ENCODE measurements at places on chromosomes 5 and 9. TPM values are rescaled to one million over a fixed set of nuclear protein-coding genes. Genes with fewer than 3 reads are reported as not detected.

- peaks cover 7% of the 10 kb centered on the region for H3K27me3 ChIP-seq
- H3K4me1 ChIP-seq: peaks cover 2% of the 10 kb centered on the region
- H3K4me3 ChIP-seq: no peak overlapping the region
- DNase-seq: peak; percentile 27
Observed at GRCh38 chr9:70947086-70947485, 174.3 kb downstream of the TRPM3 start.

The ADAMTS19 gene
- total RNA-seq: 0.28 TPM

The IFNK gene
- total RNA-seq: not detected

The EGFLAM gene
- total RNA-seq: 1.1 TPM

- peak overlapping the region; percentile 81 for H3K27ac ChIP-seq
- no peaks in the 10 kb centered on the region for H3K36me3 ChIP-seq
- H3K4me3 ChIP-seq: no peak overlapping the region
Observed at GRCh38 chr9:26260238-26260637, 582.0 kb upstream of the TUSC1 start.

- peak overlapping the region; percentile 66 for H3K27ac ChIP-seq
- DNase-seq: no peak
- H3K27me3 ChIP-seq: no peaks in the 10 kb centered on the region
Observed at GRCh38 chr9:34665067-34665380, 2.6 kb upstream of the CCL27 start.

The MAMDC4 gene
- total RNA-seq: 0.28 TPM

The ZSWIM6 gene
- total RNA-seq: 10.8 TPM

DNA sequence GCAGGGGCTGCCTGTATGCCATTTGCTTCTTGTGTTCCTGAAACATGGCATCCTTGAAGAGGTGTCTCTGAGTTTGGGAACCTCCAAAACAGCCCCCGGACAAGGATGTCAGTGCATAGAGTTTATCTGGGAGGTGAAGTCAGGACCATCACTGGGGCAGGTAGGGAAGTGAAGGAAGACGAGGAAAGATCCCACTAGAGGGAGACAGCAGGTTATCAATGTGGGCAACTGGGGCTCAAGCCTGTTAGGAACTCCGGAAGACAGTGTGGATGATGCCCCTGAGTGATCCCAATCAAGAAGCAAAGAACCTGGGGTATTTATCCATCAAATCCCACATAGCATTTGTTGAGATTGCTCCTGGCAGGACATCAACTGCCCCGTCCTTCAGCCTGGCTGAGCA, 233.1 kb downstream of the AGTPBP1 start:
- H3K27ac ChIP-seq: no peak overlapping the region
- H3K36me3 ChIP-seq: no peaks in the 10 kb centered on the region
- no peaks in the 10 kb centered on the region for H3K4me1 ChIP-seq
- DNase-seq: no peak
- H3K27me3 ChIP-seq: no peaks in the 10 kb centered on the region
- H3K4me3 ChIP-seq: no peak overlapping the region

DNA sequence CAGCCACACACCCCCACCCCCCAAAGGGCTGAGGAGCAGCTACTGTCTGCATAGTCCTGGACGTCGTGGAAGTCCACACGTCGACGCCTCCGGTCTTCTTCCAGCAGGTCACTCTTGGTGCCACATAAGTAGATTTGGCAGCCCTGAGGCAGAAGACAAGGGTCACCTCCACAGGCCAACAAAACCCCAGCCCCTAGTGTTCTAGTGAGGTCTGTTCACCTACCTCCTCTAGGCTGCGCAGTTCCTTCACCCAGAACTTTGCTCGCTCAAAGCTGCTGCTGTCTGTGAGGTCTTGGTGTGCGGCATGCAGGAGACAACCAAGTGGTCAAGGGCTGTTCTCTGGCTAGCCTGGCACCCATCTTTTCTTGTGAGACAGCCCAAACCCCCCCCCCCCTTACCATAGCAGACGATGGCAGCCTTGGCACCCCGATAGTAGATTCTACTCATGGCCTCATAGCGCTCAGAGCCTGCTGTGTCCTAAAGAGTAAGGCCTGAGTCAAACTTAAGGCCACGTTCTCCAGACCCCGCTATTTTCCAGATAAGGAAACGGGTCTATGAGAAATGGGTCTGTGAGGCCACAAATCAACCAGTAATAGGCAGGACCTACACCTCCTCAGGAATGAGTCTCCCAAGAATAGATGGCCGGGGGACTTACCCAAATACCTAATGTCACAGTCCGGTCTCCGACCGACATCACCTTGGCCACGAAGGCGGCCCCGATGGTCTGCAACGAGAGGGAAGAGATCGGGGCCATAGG, 987 bp downstream of the RAB24 start:
- peak overlapping the region; percentile 98 for H3K4me3 ChIP-seq
- peak overlapping the region; percentile 94 for H3K27ac ChIP-seq
- no peaks in the 10 kb centered on the region for H3K27me3 ChIP-seq
- DNase-seq: peak; percentile 10
- H3K36me3 ChIP-seq: peaks cover 31% of the 10 kb centered on the region

The LMAN2 gene
- 164 TPM for total RNA-seq

GRCh38 chr5:147509041-147509709, 693 bp downstream of the DPYSL3 start:
- peak overlapping the region; percentile 56 for H3K4me3 ChIP-seq
- H3K27me3 ChIP-seq: no peaks in the 10 kb centered on the region
- no peaks in the 10 kb centered on the region for H3K36me3 ChIP-seq
- H3K27ac ChIP-seq: peak overlapping the region; percentile 79

DNA sequence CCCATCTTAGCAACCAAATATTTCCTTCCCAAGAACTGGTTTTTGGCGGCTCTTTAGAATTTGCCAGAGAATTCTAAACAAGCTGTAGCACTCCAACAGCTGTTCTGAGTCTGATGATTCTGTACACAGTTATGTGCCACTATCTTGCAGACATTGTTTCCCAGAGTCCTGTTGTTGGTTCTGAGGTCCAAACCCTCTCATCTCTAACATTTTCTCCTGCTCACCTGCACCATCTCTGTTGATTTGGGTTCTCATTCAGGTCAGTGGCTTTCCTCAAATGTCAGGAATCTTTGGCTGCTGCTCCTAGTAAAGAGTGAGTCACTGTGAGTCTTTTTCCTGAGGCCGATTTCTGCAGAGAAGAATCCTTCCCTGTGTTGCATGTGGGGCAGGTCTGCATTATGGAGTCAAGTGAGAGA, 50.0 kb downstream of the CAMSAP1 start:
- peaks cover 8% of the 10 kb centered on the region for H3K36me3 ChIP-seq
- no peak overlapping the region for H3K27ac ChIP-seq
- no peak overlapping the region for H3K4me3 ChIP-seq

The EPB41L4A gene
- under 0.01 TPM for total RNA-seq

- no peaks in the 10 kb centered on the region for H3K36me3 ChIP-seq
- no peaks in the 10 kb centered on the region for H3K27me3 ChIP-seq
- H3K4me3 ChIP-seq: no peak overlapping the region
- H3K27ac ChIP-seq: no peak overlapping the region
- H3K4me1 ChIP-seq: peaks cover 9% of the 10 kb centered on the region
Observed at GRCh38 chr5:40605295-40605958, 74.3 kb upstream of the PTGER4 start.

DNA sequence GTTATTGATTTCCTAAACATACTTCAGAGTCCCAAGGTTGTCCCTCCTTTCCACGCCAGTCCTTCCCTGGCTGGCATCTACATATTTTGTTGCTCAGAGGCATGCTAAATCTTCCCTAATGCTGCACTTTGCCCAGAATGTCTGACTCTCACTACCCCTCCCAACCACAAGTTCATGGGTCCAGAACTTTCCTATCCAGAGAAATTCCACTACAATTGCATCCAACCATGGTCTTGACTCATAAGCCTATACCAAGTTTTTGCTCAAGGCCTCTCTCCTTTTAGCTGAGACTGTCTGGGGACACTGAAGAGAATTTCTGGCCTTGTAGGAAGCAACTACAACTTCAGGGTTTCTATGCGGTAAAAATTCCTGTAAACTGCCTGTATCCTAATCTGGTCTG, 206.3 kb downstream of the BNC2 start:
- H3K4me3 ChIP-seq: no peak overlapping the region
- H3K27ac ChIP-seq: no peak overlapping the region
- no peaks in the 10 kb centered on the region for H3K4me1 ChIP-seq
- H3K36me3 ChIP-seq: peaks cover 1% of the 10 kb centered on the region
- DNase-seq: peak; percentile 29

The CTNND2 gene
- not detected for total RNA-seq

The FOXD4L4 gene
- total RNA-seq: under 0.01 TPM

The CSNK1G3 gene
- 45.3 TPM for total RNA-seq

The PDGFRB gene
- 108 TPM for total RNA-seq

The KIF12 gene
- total RNA-seq: not detected

DNA sequence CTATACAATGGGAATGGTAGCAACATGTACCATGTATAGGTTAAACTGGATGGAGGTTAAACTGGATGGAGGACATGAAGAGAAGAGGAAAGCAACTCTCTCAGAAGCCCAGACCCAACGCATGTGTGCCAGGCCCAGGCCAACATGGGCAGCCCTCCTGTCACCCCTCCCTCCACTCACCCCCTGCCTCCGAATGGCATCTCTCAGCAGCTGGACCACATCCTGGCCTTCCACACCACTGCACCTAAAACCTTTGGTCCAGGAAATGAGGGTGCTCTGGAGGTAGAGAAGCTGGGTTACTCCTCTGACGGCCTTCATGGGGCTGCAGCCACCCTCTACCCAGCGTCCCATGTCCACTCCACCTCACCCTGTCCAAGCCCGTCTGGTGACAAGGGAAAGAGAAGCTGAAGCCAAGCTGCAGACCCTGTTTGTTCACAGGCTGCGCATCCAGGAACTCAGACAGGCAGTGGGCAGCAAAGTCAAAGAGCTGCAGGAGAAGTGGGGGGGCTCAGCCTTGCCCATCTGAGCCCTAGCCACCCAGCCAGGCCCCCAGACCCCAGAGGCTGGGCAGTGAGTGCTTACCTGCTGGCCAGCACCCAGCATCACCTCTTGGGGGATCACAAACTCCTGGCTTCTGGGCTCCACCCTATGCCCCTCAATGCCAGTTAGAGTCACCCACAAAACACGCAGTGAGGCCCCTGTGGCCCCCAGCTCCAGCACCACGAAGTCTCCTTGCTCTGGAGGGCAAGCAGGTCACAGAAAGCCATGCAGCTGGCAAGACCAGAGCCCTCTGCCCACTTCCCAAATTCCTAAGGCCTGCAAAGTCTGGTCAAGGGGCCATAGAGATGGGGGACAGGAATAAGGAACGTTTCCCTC, 8.5 kb downstream of the HK3 start:
- no peak overlapping the region for H3K27ac ChIP-seq
- H3K36me3 ChIP-seq: no peaks in the 10 kb centered on the region
- DNase-seq: no peak
- peaks cover 45% of the 10 kb centered on the region for H3K27me3 ChIP-seq
- no peaks in the 10 kb centered on the region for H3K4me1 ChIP-seq

DNA sequence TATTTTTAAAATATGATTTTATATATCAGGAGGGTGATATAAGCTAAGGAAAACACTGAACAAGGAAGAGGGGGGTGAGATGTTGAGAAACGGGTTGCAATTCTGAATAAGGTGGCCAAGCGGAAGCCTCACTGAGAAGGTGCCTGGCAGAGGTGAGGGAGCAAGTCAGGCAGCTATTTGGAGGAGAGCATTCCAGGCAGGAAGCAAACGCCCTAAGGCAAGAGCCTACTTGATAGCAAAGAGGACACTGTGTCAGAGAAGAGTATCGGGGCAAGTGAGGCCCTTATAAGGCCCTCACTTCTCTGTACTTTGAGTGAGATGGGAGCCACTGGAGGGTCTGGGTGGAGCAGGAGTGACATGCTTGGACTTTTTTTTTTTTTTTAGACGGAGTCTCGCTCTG, 8.0 kb upstream of the CTNNA1 start:
- no peak overlapping the region for H3K27ac ChIP-seq
- no peaks in the 10 kb centered on the region for H3K4me1 ChIP-seq
- H3K36me3 ChIP-seq: no peaks in the 10 kb centered on the region
- H3K27me3 ChIP-seq: no peaks in the 10 kb centered on the region

GRCh38 chr5:16431490-16431889, 34.1 kb downstream of the ZNF622 start:
- H3K36me3 ChIP-seq: no peaks in the 10 kb centered on the region
- no peak overlapping the region for H3K27ac ChIP-seq
- no peak for DNase-seq
- no peaks in the 10 kb centered on the region for H3K4me1 ChIP-seq
- no peak overlapping the region for H3K4me3 ChIP-seq

- no peak for DNase-seq
- peaks cover 28% of the 10 kb centered on the region for H3K4me1 ChIP-seq
- H3K27me3 ChIP-seq: no peaks in the 10 kb centered on the region
- H3K27ac ChIP-seq: no peak overlapping the region
- H3K4me3 ChIP-seq: no peak overlapping the region
- H3K36me3 ChIP-seq: no peaks in the 10 kb centered on the region
Observed at GRCh38 chr9:130766021-130766926, 68.8 kb upstream of the ABL1 start.

- no peak overlapping the region for H3K4me3 ChIP-seq
- no peaks in the 10 kb centered on the region for H3K27me3 ChIP-seq
- no peaks in the 10 kb centered on the region for H3K36me3 ChIP-seq
- no peak overlapping the region for H3K27ac ChIP-seq
Observed at GRCh38 chr5:35516271-35516670, 101.4 kb upstream of the SPEF2 start.

The BHMT2 gene
- 0.56 TPM for total RNA-seq

GRCh38 chr5:95835682-95836385, 13.3 kb upstream of the GLRX start:
- no peaks in the 10 kb centered on the region for H3K27me3 ChIP-seq
- peaks cover 3% of the 10 kb centered on the region for H3K4me1 ChIP-seq
- no peaks in the 10 kb centered on the region for H3K36me3 ChIP-seq
- 0 out of 2 replicates have a peak overlapping the region, but pooled peaks have one; percentile 17 for H3K27ac ChIP-seq

The FAM120AOS gene
- total RNA-seq: 22.2 TPM

DNA sequence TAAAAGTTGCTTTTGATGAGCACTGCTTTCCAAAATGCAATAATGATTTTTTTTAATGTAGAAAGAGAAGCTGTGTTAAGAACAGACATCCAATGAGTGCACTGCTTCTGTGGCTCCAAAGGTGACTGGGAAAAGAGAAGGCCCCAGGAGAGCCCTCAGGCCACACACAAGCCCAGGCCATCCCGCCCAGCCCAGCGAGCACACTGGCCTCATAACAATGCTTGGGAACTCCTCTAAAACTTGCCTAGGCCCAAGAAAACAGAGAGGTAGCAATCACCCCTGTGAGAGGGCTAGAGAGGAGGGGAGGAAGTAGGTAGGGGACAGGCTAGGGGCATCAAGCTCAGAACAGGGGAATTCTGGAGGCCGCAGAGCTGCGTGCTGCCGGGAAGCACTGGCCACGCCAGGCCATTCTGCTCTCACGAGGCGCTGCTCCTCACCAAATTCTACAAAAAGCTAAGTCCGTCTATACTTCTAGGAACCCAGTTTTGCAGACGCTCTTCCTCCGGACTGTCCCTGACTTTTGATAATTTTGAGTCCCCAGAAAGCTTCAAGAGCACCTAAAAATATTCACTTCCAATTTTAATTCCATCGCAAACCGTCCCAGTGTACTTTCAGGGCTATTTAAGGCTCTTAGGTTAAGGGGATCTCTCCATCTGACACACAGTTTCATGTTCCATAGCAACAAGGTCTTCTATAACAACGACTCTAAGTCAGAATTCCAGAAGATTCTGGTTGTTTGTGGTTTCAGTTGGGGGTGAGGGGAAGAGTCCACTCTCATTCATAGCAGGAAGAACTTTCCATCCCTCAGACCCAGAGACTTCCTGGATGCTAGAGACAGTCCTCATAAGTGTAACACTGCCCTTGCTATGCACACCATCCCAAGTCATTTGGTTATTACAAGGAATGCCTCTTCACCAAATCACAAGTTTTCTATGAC, 51.0 kb downstream of the HABP4 start:
- H3K27me3 ChIP-seq: no peaks in the 10 kb centered on the region
- peaks cover 4% of the 10 kb centered on the region for H3K36me3 ChIP-seq
- H3K27ac ChIP-seq: peak overlapping the region; percentile 40
- peak; percentile 83 for DNase-seq
- no peak overlapping the region for H3K4me3 ChIP-seq
- peaks cover 14% of the 10 kb centered on the region for H3K4me1 ChIP-seq

The GOLM1 gene
- total RNA-seq: 54.8 TPM

Measured in IMR-90 (cell line).